Stimulated activated CD8-positive, alpha-beta memory T cell treated with anti-CD3 and anti-CD28 coated beads, Interleukin-12 subunit alpha, Interleukin-12 subunit beta, amount 100 ng/mL, for 1 hour (primary cell): ENCODE measurements at places on chromosomes 5 and 9.

DNA sequence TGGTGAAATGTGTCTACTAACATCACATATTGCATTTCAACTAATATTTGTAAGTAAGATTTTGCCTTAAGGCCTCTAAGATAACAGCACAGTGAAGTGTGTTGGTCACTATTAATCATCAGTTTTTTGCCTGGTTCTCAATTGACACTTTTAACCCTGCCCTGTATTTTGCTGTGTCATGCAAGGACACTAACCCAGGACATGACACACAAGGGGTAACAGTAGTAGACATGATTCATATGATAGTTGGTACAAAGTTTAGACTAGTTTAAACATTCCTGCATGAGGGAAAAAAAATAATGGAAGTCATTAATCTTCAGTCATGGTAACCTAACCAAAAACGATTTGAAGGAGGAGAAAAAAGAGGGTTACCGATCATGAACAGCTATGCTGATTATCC lies 207.0 kb downstream of the DEPDC1B start:
- no peak for DNase-seq

DNA sequence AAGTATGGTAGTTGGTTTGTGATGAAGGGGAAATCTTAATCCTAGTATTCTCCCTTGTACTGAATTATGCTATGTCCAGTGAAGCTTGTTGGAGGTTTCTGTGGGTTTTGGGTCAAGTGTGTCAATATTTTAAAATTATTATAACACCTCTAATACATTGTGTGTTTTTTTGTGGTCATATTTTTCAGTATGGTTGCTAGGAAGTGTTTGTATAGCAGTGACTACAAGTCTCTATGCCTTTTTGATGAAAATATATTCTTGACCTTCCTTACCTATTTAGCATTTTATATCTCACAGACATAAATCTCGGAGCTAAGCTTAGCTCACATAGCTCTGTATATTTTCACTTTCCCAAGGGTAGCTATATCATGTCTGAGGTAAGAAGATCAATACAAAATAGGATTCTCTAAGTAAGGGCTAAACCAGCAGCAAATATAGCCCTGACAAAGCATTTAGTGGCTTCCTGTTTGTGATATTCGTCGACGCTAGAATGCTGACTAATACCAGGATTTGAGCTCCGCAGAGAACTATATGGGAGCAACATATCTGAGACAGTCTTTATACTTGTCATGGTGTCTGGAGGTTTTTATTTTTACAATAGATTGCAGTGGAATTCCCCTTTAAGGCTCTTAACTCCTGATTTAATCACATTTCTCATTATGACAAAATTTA lies 82.3 kb downstream of the MACIR start:
- DNase-seq, result no peak

DNA sequence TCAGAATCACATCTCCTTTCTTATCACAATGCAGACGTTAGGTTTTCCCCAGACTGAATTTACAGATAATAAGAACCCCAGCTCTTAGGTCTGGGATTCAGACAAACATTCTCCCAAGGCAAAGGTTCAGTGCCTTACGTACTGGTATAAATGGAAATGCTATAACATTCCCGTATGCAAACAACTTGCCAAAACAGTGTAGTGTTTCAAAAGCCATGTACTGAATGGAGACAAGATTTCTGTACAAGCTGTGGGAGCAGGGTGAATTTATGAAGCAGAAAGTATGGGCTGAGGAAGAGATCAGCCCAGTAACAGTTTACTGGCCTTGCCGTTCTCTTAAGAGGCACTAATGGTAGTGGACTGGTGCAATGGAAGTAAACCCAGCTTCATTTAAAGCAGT lies 225.5 kb upstream of the ZNF462 start:
- no peak for DNase-seq

DNA sequence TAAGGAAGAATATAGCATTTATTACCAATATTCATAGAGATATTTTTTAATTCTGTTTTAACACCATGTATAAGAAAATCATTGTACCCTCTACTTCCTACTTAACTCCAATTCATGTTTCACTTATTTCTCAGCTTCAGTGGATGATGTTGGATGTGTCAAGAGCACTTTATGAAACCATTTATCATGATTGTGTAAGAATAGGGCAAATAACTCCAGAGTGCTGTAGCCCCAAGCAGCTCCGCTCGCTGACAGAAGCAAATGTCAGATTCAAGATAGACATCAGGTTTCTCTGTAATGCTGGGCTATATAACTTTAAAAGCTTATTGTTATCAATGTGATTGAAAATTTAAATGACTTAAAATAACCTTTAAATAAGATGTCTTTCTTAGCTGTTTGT lies 50.4 kb downstream of the MAST4 start:
- DNase-seq, result no peak

GRCh38 chr9:134365791-134366222 lies 39.6 kb downstream of the RXRA start:
- no peak for DNase-seq

DNA sequence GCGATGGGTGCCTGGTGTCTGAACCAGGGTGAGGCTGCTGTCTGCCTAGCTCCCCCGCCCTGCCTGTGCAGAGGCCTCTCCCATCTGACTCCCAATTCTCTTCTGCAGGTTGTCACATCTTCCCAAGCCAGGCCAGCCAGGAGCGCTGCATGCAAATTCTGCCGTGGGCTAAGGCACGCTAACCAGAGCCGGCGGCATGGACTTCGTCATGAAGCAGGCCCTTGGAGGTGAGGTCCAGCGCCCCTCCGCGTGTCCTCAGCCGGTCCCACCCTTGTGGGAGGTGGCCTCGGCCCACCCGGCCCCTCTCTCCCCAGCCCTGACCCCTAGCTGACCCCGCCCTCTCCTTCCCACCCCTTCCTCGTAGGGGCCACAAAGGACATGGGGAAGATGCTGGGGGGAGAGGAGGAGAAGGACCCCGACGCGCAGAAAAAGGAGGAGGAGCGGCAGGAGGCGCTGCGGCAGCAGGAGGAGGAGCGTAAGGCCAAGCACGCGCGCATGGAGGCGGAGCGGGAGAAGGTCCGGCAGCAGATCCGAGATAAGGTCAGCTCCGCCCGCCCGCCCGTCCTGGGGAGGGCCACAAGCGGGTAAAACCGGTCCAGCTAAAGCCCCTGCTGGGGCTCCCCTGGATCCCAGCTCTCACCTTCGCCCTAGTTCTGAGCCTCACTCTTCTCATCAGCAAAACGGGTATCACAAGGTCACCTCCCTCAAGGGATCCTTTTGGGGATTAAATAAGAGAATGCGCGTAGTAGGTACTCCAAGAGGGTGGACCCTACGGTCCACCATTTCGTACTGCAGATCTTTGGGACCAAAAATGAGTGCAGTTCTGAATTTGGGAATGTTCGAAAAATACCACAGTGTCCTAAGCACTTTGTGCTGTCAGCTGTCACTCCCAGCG lies 7.4 kb downstream of the CPLX2 start:
- DNase-seq, result no peak

- DNase-seq, result no peak
Observed at GRCh38 chr5:45532826-45533624, 163.2 kb downstream of the HCN1 start.

- peak; percentile 3 for DNase-seq
Observed at GRCh38 chr9:74277532-74277931, 219.6 kb upstream of the RORB start.

GRCh38 chr5:4555725-4556285 lies 584.3 kb upstream of the ADAMTS16 start:
- no peak for DNase-seq

DNA sequence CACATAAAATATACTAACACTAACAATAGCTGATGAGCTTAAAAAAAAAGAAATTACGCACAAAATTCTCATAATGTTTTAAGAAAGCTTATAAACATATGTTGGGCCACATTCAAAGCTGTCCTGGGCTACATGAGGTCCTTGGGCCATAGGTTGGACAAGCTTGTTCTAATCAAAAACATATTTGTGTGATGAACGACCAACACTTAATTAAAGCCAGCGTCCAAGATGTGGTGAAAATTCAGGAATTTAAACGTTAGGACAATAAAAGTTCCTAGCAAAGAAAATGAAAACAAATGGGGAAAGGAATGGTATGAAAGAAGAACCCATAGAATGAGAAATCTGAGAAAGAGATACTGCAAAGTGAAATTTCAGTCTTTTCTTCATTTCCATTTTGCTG lies 429.6 kb upstream of the DMAC1 start:
- DNase-seq, result no peak

GRCh38 chr9:4316409-4316808 lies 16.5 kb upstream of the GLIS3 start:
- no peak for DNase-seq

GRCh38 chr5:90932052-90932699 lies 373.6 kb downstream of the ADGRV1 start:
- no peak for DNase-seq

GRCh38 chr9:98107926-98108325 lies 11.1 kb downstream of the TRIM14 start:
- no peak for DNase-seq

DNA sequence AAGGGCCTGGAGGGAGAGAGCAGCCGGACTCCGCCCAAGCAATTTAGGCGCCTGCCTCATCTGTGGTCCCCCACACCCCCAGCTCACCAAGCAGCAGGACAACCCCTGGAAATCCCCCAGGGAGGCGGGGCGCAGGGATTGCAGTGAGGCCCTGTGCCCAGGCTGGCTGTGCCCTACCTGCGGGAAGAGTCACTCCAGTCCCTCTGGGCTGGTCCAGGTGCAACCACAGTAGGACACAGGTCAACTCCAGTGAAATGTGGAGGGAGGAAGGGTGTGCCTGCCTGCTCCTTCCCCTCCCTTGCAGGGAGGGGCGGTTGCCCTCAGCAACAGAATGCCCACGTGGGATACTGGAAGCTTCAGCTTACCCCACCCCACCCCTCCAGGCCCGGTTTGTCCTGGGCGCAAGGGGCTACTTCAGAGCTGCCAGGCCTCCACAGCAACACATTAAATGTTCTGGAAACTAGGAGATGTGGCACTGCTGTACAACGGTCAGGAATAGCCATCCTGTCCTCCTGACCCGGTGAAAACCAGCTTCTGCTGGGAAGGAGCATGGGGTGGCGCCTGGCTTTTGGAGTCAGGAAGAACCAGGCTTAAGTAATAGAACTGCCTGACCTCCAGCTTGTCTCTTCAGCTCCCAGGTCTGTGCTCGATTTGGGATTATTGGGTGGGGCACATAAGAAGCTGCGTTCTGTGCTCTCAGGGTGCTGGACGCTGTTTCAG lies 22.5 kb downstream of the ABO start:
- no peak for DNase-seq

GRCh38 chr5:178509491-178510057 lies 80.6 kb downstream of the COL23A1 start:
- DNase-seq, result no peak

DNA sequence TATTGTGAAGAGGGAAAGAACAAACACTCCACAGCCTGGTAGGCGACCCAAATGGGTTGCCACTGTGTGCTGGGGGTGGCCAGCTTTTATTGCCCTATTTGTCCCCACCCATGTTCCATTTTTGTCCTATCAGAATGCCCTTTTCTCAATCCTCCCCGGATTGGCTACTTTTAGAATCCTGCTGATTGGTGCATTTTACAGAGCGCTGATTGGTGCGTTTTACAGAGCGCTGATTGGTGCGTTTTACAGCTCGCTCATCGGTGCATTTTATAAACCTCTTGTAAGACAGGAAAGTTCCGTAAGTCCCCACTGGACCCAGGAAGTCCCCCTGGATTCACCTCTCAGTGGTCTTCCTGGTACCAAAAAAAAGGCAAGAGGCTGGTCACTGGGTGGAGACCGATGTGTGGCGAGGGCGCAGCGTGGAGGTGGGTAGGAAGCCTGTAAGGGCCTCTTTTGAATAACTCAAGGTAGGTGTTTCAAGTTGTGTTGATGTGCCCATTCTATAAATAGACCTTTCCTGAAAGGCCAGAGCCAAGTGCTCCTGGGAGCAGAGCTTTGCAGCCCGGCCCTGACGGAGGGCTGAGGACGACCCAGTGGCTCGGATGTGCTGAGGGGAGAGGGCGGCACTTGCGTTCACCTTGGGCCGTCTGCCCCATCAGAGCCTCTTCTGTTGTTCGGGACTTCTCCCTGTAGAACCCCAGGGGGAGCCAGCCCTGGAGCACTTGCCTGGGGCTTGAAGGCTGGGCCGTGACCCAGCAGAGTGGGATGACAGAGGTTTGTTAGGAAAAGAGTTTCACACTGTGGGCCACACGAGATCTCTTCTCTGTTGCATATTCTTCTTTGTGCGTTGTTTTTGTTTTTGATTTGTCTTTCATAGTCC lies 7.2 kb upstream of the GFPT2 start:
- DNase-seq, result no peak

DNA sequence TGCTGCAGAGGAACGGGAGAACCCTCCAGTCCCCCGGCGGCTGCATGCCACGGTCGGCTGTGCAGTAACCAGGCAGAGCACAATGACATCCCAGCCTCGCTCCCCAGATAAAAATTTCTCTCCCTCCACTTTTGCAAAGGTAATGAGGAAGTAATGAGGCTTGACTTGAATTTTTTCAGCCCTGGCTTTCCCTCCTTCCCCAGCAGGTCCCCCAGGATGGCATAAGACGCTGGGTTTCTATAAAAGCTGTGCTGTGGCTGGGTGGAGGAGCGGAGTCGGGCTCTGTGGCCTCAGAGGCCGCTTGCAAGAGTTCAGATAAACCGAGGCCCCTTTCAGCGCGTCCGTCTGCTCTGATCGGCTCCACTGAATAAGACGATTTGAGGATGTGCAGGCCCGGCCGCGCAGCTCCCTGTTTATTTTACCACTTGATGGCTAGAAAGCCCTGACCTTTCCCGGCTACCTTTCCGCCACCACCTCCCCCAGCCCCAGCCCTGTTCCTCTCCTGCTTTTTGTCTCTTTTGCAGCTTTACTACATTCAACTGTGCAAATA lies 351.9 kb upstream of the IRX2 start:
- DNase-seq, result no peak
